ENCODE measurements at places on chromosomes 2 and 18. TPM values are rescaled to one million over a fixed set of nuclear protein-coding genes. Genes with fewer than 3 reads are reported as not detected.

GRCh38 chr18:27699137-27699536 lies 477.8 kb downstream of the CDH2 start:
- no peak for DNase-seq
- H3K4me1 ChIP-seq: no peaks in the 10 kb centered on the region
- H3K4me3 ChIP-seq: no peak overlapping the region
- H3K27me3 ChIP-seq: no peaks in the 10 kb centered on the region
- H3K36me3 ChIP-seq: no peaks in the 10 kb centered on the region

DNA sequence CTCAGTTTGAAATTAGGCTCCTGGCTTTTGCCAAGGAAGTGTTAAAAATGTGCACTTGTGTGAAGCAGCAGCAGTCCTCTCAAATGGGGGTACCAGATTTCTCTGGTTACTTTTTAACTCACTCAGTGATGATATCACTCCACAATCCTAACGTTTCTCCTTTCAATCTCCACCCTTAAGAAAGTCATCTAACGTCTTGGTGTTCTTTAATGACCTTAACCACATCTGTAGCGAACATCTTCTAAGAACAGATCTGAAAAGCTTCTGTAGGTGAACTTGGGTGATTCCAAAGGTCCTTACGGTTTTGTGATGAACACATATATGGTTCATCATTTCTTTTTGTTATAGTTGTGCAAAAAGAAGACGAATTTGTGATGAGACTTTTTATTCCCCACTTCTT lies 73.2 kb downstream of the DOCK10 start:
- no peaks in the 10 kb centered on the region for H3K36me3 ChIP-seq
- H3K27me3 ChIP-seq: no peaks in the 10 kb centered on the region
- H3K4me1 ChIP-seq: no peaks in the 10 kb centered on the region
- DNase-seq: no peak
- no peak overlapping the region for H3K27ac ChIP-seq
- no peak overlapping the region for H3K4me3 ChIP-seq

DNA sequence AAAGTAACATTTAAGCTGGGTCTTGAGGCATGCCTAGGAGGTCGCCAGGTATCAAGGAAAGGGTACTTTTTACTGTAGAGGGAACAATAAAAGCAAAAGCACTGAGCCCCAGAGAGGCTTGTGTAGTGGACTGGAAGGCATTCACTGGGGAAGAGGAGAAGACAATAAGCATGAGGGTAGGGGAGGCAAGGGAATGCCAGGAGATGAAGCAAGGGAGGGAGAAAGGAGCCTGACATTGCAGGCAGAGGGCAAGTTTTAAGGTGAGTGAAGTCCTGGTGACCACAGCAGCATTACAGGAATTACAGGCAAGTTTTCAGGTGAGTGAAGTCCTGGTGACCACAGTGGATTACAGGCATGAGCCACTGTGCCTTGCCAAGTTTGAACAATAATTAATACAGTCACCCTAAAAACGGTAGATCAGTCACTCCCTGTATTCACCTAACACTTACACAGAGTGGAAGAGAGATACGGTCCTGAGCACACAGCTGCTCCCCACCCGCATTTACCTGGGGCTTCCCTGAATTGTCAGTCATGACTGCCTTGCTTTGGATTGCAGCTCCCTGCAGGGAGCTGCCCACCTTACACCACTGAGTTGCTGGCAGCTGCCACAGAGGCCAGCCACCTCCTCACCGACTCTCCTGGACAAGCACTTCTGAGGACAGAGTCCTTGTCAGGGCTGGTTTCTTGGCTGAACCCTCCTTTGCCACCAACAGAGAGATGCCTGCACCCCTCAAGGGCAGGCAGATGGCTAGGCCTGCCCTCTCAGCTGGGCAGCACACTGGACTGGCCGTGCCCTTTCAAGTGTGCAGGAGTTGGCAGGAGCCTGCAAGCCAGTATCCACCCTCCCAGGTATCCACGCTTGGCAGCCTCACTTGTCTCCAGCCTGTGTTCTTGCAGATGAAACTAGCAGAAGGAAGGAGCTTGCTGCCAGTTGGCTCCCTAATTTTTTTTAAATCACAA lies 153.2 kb upstream of the MSH6 start:
- no peaks in the 10 kb centered on the region for H3K27me3 ChIP-seq
- no peak for DNase-seq
- no peaks in the 10 kb centered on the region for H3K4me1 ChIP-seq
- H3K36me3 ChIP-seq: no peaks in the 10 kb centered on the region
- H3K27ac ChIP-seq: no peak overlapping the region
- no peak overlapping the region for H3K4me3 ChIP-seq

DNA sequence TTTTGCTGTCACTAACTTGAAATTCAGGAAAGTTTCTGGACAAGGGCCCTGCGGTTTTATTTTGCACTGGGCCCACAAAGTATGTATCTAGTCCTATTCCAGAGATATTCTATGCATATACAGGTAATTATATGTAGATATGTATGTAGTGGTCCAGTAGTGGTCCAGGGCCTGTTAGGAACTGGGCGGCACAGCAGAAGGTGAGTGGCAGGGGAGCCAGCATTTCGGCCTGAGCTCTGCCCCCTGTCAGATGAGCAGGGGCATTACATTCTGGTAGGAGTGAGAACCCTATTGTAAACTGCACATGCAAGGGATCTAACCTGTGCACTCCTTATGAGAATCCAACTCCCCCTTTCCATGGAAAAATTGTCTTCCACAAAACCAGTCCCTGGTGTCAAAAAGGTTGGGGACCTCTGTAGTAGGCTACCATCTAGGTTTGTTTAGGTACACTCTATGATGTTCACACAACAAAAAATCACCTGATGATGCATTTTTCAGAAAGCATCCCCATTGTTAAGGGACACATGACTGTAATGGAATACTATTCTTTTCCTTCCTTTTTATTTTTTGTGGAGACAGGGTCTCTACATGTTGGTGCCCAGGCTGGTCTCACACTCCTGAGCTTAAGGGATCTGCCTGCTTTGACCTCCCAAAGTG lies 2.8 kb upstream of the PPP4R3B start:
- H3K4me3 ChIP-seq: no peak overlapping the region
- peaks cover 35% of the 10 kb centered on the region for H3K4me1 ChIP-seq

DNA sequence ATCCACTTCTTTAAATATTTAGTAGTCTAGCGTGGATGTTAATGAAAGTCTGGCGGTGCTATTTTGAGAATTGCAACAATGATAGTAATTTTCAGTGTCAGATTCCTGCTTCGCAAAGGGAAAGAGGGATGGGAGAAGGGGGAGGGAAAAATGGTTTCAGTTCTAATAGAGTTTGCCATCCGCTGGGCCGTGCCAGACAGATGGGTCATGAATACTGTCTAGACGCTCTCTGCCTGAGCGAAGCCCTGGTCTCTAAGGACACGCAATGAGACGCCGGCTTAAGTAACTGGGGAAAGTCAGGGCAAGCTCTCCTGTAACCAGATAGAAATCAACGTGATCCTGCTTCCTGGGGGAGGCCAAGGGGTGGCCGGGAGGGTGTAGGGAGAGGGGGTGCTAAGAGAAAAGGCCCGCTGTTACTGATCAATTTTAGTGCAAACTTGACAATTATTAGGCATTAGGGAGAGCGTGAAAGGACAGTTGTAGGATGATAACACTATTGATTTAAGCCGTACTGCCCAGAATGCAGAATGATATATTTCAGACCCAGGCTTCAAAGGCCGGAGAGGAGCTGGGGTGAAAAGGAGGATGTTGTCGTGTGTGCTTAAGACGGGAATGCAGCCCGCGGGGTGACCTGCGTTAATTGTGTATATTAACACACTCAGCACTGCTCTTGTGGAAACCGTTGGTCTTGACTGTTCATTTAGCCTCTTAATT lies 229.2 kb downstream of the LDLRAD4 start:
- H3K27me3 ChIP-seq: no peaks in the 10 kb centered on the region
- no peak for DNase-seq
- peak overlapping the region; percentile 2 for H3K4me3 ChIP-seq
- H3K4me1 ChIP-seq: peaks cover 23% of the 10 kb centered on the region
- H3K36me3 ChIP-seq: no peaks in the 10 kb centered on the region

The ZDBF2 gene
- 11.3 TPM for total RNA-seq

- peak overlapping the region; percentile 91 for H3K27ac ChIP-seq
- no peak for DNase-seq
- peak overlapping the region; percentile 84 for H3K4me3 ChIP-seq
- peaks cover 19% of the 10 kb centered on the region for H3K4me1 ChIP-seq
- H3K36me3 ChIP-seq: peaks cover 40% of the 10 kb centered on the region
- H3K27me3 ChIP-seq: no peaks in the 10 kb centered on the region
Observed at GRCh38 chr2:24076849-24077534, 866 bp upstream of the SF3B6 start.

GRCh38 chr2:54605836-54606235 lies 117.6 kb upstream of the EML6 start:
- H3K27me3 ChIP-seq: no peaks in the 10 kb centered on the region
- peaks cover 64% of the 10 kb centered on the region for H3K4me1 ChIP-seq
- no peak overlapping the region for H3K27ac ChIP-seq
- H3K36me3 ChIP-seq: no peaks in the 10 kb centered on the region
- DNase-seq: no peak

The TMEM87B gene
- total RNA-seq: 28.0 TPM

DNA sequence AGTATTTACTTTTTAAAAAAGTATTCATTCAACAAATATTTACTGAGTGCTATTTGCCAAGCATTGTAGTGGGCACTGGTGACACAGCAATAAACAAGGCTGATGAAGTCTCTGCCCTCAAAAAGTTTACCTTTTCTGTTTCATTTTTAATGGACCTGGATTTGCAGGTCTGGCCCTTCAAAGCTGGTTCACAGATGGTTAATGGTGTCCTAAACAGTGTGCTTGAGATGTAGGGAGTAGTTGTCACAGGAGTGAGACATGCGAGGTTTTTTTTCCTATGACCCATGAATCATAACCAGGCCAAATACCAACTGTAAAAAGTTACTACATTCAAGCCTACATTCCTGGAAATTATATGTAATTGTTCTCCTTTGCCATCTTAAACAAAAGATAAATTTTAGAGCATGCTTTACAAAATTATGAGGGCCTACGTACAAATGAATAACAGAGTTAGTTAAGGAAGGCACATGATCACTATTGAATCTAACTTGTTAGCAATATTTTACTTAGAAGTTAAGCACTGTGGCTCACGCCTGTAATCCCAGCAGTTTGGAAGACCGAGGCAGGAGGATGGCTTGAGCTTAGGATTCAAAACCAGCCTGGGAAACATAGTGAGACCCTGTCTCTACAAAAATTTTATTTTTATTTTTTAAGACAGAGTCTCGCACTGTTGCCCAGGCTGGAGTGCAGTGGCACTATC lies 223.9 kb downstream of the MBD5 start:
- no peaks in the 10 kb centered on the region for H3K36me3 ChIP-seq
- no peak overlapping the region for H3K27ac ChIP-seq
- no peak for DNase-seq
- H3K4me3 ChIP-seq: no peak overlapping the region
